Coronary artery (tissue), 2 donors: ENCODE measurements at places on chromosomes 5 and 9.

DNA sequence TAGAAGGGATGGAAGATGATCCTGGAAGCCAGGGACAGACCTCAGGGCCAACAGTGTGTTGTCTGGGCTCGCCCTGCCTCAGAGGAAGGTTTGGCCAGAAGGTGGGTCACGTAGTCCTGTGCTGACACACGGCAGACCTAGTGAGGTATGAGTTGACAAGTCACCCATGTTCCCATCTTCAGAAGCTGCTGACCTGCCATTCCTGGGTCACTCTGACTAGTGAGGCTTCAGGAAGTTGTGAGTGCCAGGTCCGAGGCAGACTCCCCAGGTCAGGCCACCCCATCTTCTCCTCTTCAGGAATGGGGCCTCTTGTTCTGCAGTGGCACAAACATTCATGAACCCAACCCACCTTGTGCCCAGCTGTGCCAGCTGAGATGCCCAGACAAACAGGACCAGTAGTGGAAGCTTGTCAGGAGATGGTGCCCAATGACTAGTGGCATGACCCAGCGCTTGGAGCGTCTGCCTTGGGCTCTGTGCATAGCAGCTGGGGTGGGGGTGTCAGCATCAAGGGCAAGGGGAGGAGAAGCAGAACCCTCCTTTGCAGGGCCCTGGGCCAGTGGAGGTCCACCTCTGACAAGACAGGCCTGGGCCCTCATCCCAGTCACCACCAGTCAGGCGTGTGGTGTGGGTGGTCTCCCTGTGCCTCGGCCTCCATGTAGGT is 16.8 kb upstream of the ANGPTL2 start:
- DNase-seq: no peak

GRCh38 chr9:32251539-32251938 is 132.9 kb upstream of the ACO1 start:
- DNase-seq: no peak

DNA sequence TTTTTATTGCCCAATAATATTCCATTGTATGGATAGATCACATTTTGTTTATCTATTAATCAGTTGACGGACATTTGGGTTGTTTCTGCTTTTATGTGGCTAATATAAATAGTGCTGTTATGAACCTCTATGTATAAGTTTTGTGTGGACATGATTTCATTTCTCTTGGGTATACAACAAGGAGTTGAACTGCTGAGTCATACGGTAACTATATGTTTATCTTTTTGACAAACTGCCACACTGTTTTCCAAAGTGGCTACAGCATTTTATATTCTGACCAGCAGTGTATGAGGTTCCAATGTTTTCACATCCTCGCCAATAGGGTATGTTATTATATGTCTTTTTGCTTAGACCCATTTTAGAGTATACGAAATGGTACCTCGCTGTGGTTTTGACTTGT is 264.3 kb downstream of the RFX3 start:
- DNase-seq: no peak

DNA sequence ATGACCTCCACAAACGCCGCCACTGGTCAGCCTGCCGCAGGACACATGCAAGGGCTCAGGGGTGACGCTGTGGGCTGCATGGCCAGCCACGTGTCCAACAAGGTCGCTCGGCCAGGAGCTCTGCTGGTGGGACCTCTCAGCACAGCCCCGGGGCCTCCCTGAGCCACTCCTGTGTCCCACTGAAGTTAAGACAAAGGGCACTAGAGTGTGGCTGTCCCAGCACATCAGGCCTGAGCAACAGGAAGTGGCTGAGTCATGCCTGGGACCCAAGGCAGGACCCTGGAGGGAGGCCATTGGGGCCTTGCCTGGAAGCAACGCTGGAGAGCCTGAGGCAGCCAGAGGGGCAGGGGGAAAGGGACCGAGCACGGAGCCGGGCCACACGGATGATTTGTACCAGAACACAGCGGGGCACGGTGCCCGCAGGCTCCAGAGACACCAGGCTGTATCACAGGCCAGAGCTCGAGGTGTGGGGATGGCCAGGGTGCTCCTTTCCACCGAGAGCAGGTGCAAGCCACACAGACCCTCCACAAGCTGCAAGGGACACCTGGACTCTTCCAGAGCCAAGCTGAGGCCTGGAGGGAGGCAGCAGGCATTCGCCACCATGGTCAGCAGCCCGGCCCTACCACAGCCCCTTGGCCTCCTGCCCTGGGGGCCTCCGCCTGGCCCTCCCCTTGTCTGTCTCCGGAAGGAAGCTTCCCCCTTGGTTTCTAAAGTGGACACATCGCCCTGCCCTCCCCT is 6.5 kb upstream of the TMEM210 start:
- DNase-seq: no peak

DNA sequence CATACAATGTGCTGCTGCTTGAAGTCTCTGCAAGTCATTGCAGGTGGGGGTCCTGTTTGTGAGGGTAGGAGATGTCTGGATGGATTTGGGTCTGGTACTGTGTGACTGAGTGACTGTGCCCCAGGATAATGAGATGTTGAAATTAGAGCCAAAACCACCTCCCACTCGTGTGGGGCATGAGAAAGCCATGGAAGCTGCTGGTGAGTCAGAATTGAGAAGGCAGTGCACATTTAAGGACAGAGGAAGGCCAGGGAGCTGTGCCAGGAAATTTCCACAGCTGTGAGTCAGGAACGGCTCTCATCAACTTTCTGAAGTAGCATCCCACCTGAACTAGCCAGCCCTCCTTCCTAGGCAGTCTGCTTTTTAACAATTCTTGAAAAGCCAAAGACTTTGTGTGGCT is 229.8 kb downstream of the DRD1 start:
- DNase-seq: peak; percentile 81

DNA sequence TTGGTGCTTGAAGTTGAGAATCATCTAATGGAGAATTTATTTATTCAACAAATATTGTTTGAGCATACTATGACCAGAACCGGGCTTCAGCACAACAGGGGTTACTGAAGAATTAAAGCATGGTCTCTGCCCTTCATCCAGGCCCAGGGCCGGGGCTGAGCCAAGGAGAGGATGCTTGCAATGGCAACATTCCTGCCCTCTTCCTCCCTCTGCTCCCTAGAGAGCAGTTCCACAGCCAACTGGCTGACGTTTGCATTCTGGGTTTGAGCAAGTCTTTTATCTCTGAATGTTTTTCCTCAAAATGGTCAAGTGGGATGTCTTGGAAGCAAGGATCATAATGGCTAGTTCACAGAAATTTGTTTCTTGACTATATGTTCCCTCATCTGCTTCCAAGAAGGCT is 80.7 kb downstream of the GLDC start:
- no peak for DNase-seq

- DNase-seq: no peak
Measured at GRCh38 chr5:116763987-116764866, 189.6 kb upstream of the SEMA6A start.

GRCh38 chr5:132760049-132760420 is 12.8 kb downstream of the CCNI2 start:
- no peak for DNase-seq

- no peak for DNase-seq
Measured at GRCh38 chr5:35360671-35361070, 130.4 kb upstream of the PRLR start.

DNA sequence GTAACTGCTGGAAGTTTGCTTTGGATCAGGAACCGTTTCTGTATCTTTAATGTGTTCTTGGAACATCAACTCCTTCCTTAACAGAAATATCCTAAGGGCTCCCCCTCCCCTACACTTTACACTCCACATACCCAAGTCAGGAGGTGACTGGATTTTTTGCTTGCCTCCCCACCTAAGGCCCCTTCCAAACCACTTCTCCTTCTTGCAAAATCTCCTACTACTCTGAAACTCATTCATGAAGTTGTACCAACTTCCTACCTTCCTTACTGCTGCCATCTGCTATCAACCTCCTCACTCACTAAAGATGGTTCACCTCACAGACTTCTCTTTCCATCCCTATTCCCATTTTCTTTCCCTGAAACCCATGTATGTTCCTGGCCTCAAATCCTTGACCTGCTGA is 16.1 kb downstream of the TXN start:
- DNase-seq: no peak

DNA sequence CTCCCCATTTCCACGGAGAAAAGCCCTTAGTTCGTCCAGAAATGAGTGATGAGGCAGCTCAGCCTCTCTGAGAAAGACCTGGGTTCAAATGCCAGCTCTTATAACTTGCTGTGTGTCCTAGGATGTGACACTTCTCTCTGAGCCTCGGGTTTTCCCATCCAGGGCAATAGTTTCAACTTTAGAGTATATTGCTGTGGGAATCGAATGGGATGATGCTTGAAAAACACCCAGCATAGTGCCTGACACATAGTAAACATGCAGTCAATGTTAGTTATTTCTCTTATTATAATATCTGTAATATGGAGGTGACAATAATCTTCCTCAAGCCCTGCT is 430 bp upstream of the MAPKAP1 start:
- no peak for DNase-seq

DNA sequence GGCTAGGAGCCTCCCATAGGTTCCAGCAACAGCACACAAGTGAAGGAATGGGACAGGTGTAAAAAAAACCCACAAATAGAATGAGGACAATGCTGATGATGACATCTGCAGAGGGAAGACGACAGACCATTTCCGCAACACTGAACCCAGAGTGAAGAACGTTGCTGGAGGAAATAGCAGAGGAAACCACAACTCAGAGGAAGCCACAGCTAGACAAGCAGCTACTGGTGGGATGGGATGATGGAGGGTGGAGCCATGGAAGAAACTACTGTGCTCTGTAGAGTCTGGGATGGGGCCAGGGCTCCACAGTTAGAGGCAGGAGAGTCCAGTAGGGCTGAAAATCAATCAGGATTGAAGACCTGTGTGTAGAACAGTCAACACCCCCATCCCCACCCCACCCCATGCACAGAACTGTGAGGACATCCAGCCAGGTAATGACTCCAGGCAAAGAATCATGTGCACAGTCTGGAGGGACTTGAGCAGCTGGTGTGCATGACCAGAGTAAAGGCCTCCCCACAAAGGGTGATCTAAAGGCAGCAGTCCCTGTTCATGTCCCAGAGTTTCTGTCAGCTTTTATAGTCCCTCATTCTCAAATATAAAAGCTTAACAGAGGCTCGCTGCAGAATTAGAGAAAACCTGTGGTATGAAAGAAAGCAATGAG is 65.2 kb upstream of the SPIN1 start:
- DNase-seq: no peak

DNA sequence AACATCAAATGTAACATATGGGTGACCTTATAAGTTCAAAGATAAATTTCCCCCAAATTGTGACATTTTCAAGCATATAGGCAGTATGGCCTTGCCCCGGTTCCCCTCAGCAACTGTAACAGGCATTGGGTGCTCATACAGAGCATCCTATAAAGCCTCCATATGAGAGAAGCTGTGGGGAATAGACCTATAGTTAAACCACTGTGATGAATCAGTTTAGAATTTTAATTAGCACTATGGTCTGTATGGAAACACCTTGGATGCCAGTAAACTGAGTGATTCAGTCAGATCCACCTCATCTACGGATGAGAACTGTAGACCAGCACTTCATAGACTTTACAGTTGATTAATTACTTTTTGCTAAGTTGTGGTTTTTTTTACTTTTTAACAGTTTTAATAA is 79.4 kb downstream of the ERCC6L2 start:
- DNase-seq: no peak

DNA sequence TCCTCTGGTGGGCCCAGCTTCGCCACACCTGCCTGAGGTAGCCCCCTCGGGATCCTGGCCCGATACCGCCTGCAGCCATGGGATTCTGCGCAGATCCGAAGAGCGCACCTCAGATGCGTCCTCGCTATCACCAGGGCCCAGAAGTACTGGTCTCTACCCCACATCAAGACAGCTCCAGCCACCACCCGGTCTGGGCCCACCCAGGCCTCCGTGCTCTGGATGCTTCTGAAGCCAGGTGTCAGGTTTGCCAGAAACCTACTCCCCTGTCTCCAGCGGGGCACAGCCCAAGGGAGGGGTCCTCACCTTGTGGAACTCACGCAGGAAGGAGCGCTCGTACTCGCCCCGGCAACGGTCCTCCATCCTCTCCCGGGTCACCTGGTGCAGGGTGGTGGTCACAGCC is 2.4 kb downstream of the ANAPC2 start:
- no peak for DNase-seq

DNA sequence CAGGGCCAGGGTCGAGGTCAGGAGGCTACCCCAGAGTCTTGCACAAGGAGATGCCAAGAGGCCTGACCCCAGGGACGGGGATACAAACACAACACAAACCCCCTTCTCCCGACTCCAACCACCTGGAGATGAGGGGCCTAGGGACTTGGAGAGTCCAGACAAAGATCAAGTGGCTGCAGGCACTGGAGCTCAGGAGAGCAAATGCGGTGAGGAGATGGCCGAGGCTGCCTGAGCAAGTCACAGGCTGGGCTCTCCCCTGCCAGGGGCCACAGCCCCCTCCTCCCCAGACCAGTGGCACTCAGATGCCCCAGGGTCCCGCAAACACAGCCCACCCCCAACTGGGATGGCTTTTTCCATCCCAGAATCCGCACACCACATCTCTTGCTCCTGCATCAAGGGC is 15.8 kb downstream of the SH3GLB2 start:
- DNase-seq: no peak

- DNase-seq: no peak
Measured at GRCh38 chr5:60598424-60598823, 101.5 kb downstream of the DEPDC1B start.

GRCh38 chr5:139381837-139382761 is 998 bp downstream of the SLC23A1 start:
- DNase-seq: peak; percentile 62

DNA sequence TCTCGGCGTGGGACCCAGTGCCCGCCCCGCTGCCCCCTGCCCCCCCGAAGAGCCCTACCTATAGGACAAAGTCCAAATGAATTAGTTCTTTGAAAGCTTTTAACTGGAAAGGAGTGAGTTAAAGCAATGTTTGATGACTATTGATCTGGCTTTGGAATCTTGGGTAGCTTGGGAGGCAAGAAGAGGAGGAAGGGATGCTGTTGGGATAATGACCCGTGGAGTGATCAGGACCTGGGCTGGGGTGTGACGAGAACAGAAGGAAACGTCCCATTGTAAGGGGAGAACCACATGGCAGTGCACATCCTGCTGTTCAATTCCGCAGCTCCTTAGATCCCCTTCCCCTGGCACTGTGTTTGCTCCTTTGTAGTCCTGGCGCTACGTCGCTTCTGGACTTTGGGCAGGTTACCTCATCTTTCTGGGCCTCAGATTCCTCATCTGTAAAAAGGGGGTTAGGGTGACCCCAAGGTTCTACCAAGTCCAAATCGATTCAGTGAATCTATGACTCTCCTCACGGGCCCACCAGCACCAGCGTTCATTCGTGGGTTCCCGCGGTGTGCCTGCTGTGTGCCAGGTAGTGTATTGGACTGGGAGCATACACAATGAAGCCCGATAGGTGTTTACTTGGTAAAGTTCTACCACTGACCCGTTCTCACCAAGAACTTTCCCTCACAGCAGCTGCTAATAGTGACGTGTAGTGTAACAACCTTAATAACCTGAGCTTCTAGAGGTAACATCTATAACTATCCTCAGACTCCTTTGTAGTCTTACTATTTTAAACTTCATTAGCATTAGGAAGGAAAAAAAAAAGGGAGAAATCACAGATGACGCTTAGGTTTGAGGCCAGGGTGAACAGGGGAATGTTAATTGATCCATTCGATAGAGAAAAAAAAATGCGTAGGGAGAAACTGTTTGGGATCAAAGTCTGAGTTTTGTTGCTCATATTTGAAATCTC is 1.1 kb upstream of the NADK2 start:
- DNase-seq: no peak
